COR-L47 (cell line): ENCODE measurements at places on chromosomes 6 and 20.

- no peak for DNase-seq
Observed at GRCh38 chr6:28816909-28817807, 106.6 kb downstream of the TRIM27 start.

DNA sequence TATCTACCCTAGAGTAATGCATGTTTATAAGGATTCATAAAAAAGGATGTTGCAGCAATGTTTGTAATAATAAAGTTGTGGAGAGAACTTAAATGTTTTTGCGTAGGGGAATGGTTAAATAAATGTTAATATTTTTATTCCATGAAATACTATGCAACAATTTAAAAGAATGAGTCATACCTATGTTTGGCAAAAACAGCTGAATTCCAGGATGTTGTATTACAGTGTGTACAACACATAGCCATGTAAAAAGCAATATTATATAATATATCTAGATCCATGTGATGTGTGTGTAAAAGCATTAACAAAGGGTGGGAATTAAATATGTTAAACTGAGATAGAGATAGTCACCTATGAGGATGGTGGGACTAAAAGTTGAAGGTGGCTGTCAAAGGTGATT is 21.1 kb upstream of the PKIB start:
- no peak for DNase-seq

- DNase-seq: no peak
Observed at GRCh38 chr6:2545383-2546038, 205.2 kb downstream of the MYLK4 start.

DNA sequence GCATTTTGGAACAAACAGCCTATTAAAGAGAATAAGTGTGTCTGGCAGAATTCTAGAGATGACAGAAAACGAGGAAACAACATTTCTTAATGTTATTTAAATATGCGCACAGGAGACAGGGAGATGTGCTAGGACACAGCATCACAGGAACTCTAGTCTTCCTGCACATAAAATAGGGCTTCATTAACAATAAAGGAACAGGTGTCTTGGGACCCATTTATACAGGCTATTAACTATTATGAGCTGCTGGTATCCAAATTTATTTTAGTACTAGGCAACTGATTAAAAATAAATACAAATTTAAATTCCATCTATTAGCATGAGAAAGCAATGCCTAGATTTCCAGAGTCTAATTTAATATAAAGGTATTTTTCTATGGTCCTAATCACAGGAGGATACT is 102.3 kb downstream of the PDSS2 start:
- no peak for DNase-seq

DNA sequence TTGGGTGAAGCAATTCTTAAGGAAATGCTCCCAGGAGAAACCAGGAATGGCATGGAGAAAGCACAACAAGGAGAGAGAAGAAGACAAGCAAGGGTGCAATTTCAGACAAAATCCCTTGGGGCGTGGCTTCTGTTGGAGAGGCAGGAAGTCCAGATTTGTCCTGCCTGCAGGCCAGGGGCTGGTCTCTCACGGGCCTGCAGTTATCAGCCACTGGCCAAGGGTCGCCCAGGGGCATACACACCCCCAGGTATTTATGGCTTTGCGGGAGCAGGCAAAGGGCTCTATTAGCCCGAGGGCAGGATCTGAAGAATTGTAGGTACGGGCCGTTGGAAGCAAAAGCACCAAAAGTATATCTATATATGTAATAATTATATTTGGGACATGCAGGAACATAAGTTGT is 87.7 kb downstream of the IYD start:
- DNase-seq: no peak

DNA sequence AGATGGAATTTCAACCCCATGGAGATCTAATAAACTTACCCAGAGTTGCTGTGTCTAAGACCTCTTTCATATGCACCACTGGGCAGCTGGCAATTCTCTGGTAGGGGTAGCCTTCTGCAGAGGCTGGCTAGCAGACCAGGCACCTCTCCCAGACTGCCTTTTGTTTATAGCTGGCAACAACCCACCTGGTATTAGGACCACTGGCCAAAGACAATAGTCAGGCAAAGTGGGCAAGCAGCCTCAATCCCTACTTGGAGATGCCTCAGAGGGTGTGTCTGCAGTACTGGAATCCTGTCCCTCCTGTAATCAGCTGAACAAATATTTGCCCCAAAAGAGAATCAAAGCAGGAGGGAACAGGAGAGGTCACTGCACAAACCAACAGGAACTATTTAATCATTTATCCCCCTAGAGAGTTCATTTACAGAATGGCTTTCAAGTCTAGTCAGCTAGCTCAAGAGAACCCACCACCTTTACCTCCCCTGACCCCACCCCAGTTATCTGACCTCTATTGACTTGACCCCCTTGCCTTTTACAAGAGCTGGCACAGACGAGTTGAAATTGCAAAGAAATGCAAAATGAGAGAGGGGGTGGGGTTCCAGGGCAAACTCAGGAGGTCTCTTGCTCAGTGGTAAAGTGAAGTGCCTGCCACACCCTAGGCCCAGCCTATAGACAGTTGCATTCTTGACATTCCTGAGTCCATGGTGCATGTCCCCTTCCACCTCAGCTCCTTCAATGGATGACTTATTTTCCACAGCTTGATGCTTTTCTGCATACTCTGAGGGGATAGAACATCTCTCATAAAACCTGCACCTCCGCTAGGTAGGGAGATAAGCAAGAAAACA is 2.8 kb downstream of the BCL2L1 start:
- DNase-seq: peak; percentile 43

GRCh38 chr6:6910734-6911295 is 196.9 kb upstream of the RREB1 start:
- no peak for DNase-seq

GRCh38 chr6:27795697-27796494 is 116.3 kb downstream of the OR2B2 start:
- peak; percentile 75 for DNase-seq

GRCh38 chr6:49556429-49556837 is 6.0 kb downstream of the C6orf141 start:
- peak; percentile 71 for DNase-seq

DNA sequence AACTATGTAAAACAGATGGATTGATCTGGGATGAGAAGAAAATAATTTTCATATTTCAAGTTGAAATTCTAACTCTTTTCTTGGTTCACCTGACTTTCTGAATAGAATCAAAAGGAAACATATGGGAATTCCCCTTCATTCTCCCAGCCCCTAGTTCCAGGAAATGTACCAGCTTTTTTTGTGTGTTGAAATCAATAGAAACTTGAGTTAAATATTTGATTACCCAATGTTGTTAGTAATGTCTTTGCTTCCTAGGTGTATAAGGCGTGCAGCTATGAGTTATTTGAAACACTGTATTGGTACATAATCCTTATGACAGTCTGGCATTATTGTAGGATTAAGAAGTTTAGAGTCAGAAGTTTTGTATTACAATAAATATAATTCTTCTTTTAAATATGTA is 21.5 kb downstream of the VNN2 start:
- no peak for DNase-seq
